ENCODE measurements at places on chromosomes 2 and 18.

DNA sequence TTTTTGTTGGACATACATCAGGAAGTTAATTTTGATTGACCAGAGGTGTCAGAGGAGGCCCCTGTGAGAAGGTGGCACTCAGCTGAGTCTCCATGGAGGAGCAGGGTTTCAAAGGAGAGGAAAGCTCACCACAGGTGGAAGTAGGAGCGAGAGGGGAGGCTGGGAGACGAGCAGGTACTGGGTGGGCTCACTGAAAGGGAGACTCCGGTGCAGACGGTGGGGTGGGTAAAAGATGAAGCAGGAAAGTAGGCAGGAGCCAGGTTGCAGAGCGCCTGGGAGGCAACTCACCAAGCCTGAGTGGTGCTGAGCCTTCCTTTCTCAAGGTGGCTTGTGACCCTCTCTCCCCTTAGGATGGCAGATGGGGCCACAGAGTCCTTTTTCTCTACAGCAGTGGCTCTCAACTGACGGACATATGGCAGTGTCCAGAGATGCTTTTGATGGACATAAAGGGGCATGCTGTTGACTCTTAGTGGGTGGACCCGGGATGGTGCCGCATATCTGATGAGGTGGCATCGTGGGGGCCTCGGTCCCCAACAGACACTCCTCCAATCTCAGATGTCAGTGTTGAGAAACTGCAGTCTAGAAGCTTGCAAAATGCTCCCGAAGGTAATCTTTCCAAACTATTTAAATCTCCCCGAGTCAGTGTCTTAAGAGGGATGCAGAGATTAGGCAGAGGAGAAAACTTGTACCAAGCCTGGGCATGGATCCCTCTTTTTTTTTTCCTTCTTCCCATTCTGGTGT lies 64.0 kb downstream of the LPIN1 start:
- DNase-seq, result no peak

GRCh38 chr2:135490376-135490775 lies 40.6 kb downstream of the ZRANB3 start:
- no peak for DNase-seq

DNA sequence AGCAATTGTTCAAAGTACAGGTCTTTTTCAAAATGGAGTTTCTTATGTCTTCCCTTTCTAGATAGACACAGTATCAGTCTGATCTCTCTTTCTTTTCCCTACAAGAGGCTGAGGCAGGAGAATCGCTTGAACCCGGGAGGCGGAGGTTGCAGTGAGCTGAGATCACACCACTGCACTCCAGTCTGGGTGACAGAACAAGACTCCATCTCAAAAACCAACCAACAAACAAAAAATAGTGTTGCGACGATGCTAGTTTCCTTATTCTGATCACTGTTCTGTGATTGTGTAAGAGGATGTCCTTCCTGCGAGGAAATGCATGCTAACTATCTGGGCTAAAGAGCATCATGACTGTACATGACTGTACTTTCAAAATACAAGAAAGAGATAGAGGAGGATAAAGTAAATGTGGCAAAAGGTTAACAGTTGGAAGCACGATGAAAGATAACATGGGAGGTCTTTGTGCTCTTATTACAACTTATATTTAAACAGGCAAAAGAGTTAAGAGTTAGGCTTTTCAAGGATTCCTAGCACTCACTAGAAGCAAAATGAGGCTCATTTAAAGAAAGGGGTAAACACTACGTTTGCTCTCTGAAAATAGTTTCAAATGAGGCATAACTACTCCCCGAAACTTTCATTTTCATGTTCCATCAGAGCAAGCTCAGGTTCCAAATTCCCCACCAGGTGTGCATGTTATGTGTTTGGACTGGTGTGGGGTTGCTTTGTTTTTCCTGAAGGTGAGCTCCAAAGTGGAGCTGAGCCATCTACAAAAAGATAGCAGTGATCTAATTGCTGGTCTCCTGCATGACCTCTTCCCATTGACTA lies 23.8 kb downstream of the SOWAHC start:
- DNase-seq, result no peak

GRCh38 chr2:226064932-226065570 lies 665.5 kb downstream of the NYAP2 start:
- DNase-seq, result no peak

GRCh38 chr2:203463266-203463678 lies 71.8 kb downstream of the RAPH1 start:
- no peak for DNase-seq

- DNase-seq, result no peak
Observed at GRCh38 chr2:138752197-138752956, 27.8 kb downstream of the NXPH2 start.

DNA sequence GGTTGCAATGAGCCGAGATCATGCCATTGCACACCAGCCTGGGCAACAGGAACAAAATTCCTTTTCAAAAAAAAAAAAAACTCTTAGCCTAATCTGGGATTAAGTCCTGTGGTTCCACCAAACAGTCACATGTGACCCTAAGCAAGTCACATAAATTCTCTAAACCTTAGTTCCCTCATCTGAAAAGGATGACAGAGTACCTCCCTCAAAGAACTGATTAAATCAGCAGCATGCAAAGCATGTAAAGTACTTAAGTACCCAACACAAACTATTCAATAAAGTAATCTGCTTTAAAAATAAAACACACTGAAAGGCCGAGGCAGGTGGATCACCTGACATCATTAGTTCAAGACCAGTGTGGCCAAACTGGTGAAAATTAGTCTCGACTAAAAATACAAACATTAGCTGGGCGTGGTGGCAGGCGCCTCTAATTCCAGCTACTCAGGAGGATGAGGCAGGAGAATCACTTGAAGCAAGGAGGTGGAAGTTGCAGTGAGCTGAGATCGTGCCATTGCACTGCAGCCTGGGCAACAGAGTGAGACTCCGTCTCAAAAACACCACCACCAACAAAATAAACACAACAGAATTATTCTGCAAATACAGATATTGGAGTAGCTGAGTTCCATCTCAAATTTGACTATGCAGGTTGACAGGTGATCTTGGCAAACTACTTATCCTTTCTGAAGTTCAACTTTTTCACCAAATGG lies 7.0 kb downstream of the USP34 start:
- DNase-seq, result no peak

- DNase-seq, result no peak
Observed at GRCh38 chr2:67752969-67753368, 309.8 kb downstream of the C1D start.

- DNase-seq, result no peak
Observed at GRCh38 chr2:236818281-236819045, 248.8 kb downstream of the ACKR3 start.

DNA sequence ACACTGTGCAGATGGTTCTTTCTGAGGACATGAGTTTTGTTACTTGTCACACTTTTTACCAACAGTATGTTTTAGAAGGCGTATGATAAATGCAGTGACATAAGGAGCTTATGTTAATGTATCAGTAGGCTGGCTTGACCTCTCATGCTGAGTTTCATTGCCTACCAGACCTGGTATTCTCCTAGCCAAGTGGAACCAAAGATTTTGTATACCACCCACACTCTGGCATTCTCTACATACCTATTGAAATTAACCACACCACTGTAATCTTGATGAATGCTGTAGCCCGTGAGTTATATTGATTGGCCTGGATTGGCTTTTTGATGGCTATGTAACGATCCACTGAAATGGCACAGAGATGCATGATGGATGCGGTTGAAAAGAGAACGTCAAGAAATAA lies 11.4 kb downstream of the HTR2B start:
- no peak for DNase-seq

- DNase-seq, result no peak
Observed at GRCh38 chr2:116416731-116417377, 1397.6 kb upstream of the DDX18 start.

GRCh38 chr2:56522605-56523089 lies 338.9 kb downstream of the CCDC85A start:
- DNase-seq, result no peak

DNA sequence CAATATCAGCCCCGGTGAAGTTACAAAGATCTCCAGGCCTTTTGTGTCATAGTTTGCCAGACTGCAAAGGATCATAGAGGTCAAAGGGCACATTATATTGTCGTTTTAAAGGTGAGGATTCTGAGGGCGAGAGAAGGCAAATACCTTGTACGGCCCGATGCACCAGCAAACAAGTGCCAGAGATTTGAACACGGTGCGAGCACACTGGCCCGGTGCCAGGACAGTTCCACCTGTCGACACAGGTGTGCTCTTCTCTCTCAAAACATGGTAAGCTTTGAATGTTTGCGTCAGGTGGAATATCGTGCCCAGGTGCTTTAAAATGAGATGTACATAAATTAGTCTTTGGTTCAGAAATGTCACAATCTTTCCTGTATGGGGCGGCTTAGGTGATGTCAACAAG lies 776.1 kb upstream of the ID2 start:
- DNase-seq, result no peak

All from activated CD8-positive, alpha-beta T cell treated with anti-CD3 and anti-CD28 coated beads, Interleukin-2, amount 10 ng/mL, durations not matched to agents 7 days and 5 days (primary cell).